ENCODE measurements at places on chromosomes 3 and 15. TPM values are rescaled to one million over a fixed set of nuclear protein-coding genes. Genes with fewer than 3 reads are reported as not detected.

GRCh38 chr15:99466701-99467337 is 99.0 kb upstream of the MEF2A start:
- no peaks in the 10 kb centered on the region for H3K36me3 ChIP-seq
- H3K4me3 ChIP-seq = no peak overlapping the region
- no peaks in the 10 kb centered on the region for H3K27me3 ChIP-seq
- DNase-seq = no peak

Gene DPPA2
- polyA plus RNA-seq = not detected

DNA sequence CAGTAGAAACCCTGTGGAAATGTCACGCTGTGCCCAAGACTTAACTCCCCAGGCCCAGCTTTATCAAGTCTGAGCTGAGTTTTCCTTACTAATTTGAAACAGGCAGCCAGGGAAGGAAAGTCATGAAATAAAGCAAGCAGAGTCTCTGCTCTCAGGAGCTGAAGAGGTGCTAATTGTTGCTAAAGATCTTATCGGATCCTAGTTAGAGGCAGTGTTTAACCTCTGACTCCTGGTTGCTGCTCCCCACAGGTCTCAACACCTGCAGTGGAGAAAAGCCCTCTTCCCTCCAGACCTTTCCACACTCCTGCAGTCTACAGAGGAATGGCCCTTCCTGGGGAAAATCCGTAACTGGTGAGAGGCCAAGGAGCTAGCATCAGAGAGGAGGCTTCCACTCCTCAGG is 628.2 kb downstream of the NTRK3 start:
- H3K27ac ChIP-seq = no peak overlapping the region
- H3K4me3 ChIP-seq = no peak overlapping the region
- no peaks in the 10 kb centered on the region for H3K4me1 ChIP-seq
- no peak for DNase-seq

DNA sequence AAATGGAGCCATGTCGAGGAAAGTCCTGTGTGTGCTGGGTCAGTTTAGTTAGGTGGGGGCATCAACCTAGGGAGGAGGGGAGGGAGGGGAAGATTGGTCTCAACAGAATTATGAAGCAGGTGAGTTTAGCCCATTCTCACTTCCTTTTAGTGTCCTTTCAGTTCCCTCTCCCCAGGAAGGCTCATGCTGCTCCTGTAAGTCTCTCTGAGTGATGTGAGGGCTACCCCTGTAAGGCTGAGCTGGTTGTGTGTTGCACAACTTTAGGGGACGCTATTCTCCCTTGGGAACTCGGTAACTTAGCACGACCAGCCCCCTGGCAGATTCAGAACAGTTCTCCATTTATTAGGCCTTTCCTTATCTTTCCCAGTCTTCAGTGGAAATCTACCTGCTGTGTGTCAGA is 21.2 kb downstream of the IL5RA start:
- H3K27me3 ChIP-seq = no peaks in the 10 kb centered on the region
- no peak overlapping the region for H3K4me3 ChIP-seq
- no peak for DNase-seq
- H3K36me3 ChIP-seq = no peaks in the 10 kb centered on the region

GRCh38 chr3:58116161-58116955 is 94.4 kb downstream of the DNASE1L3 start:
- peaks cover 19% of the 10 kb centered on the region for H3K36me3 ChIP-seq
- H3K4me1 ChIP-seq = peaks cover 34% of the 10 kb centered on the region
- H3K4me3 ChIP-seq = no peak overlapping the region
- no peaks in the 10 kb centered on the region for H3K27me3 ChIP-seq
- no peak overlapping the region for H3K27ac ChIP-seq

DNA sequence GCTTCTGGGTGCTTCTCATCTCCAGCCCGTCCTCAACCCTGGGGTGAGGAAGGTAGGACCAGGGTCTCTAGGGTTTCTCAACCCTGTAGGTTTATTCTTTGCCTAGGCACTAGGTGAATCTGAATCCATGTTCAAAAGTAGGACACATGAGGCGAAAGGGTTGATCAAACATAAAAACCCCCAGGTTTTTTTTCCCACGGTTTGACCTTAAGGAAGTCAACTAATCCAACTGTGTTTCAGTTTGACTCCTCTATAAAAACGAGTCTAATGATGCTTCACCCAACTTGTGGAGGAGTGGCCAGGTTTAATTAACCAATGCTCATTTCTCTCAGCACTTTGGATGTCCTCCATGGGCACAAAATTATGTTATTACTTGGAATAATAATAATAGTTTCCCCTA is 335.9 kb upstream of the ICE2 start:
- H3K27ac ChIP-seq = no peak overlapping the region
- no peaks in the 10 kb centered on the region for H3K27me3 ChIP-seq
- no peak for DNase-seq
- no peak overlapping the region for H3K4me3 ChIP-seq

Gene ZPLD1
- not detected for polyA plus RNA-seq

DNA sequence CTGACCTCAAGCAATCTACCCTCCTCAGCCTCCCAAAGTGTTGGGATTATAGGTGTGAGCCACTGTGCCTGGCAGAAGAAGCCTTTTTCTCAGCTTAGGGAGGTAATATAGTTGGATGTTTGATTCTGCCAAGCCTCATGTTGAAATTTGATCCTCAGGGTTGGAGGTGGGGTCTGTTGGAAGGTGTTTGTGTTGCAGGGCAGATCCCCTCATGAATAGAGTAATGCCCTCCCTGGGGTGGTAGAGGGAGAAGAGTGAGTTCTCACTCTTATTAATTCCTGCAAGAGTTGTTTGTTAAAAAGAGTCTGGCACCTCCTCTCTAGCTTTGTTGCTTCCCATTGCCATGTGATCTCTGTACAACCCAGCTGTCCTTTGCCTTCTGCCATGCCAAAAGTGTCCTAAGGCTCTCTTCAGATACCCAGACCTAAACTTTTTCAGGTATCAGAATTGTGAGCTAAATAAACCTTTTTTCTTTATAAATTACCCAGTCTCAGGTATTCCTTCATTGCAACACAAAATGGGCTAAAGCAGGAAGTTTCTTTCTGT is 16.4 kb downstream of the NECTIN3 start:
- no peaks in the 10 kb centered on the region for H3K27me3 ChIP-seq
- H3K4me3 ChIP-seq = no peak overlapping the region
- no peaks in the 10 kb centered on the region for H3K4me1 ChIP-seq
- no peaks in the 10 kb centered on the region for H3K36me3 ChIP-seq
- DNase-seq = no peak

Gene UBXN7
- polyA plus RNA-seq = 32.6 TPM

DNA sequence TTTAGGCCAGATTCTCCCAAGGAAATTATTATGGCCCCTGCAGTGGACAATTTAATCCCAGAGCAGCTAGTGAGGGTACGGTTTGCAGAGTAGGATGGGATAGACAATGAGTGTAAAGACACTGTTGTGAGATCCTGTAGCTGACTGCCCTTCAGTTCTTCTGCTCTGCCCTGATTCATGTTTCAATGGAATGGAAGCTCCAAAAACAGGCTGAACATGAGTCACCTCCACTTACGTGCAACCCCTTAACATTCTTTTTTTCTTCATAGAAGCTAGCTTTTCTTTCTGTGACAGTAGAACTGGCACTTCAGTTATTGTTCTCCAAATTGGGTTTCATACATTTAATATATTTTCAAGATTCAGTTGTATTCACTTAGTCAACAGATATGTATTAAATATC is 32.1 kb downstream of the CLDN18 start:
- no peaks in the 10 kb centered on the region for H3K27me3 ChIP-seq
- no peak for DNase-seq
- H3K27ac ChIP-seq = no peak overlapping the region
- no peaks in the 10 kb centered on the region for H3K36me3 ChIP-seq

Gene OSBPL10
- polyA plus RNA-seq = 0.12 TPM

Gene TIMP4
- polyA plus RNA-seq = not detected

- no peak overlapping the region for H3K4me3 ChIP-seq
- no peaks in the 10 kb centered on the region for H3K36me3 ChIP-seq
These were observed 312.2 kb upstream of the SLCO3A1 start for GRCh38 chr15:91541286-91541685.

DNA sequence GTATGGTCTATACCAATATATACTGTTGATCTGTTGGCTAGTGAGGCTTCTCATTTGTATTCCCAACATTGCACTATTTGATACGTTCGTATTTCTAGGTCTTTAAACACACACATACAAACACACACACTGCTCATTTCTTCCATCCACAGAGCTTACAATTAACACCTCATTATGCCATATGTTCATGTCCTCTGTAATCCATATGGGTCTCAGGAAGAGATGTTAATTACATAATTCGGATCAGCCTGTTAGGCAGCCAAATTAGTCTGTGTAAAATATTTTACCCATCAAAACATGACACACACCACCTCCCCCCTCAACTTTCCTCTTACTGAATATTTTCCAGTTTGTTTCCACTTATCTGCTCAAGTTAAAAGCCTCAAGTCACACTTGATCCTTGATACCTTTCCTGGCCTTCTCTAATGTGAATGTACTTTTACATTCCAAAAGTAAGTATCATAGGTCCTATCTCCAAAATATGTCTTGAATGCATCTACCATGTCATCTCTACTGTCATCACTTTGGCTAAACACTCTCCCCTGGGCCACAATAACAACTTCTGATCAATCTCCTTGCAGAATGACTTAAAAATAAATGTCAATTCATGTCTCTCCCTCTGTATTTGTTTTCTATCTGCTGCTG is 28.2 kb downstream of the EOGT start:
- peaks cover 12% of the 10 kb centered on the region for H3K36me3 ChIP-seq
- H3K27ac ChIP-seq = no peak overlapping the region
- no peaks in the 10 kb centered on the region for H3K27me3 ChIP-seq
- no peak for DNase-seq
- no peaks in the 10 kb centered on the region for H3K4me1 ChIP-seq

- peak overlapping the region; percentile 20 for H3K27ac ChIP-seq
- no peaks in the 10 kb centered on the region for H3K36me3 ChIP-seq
- peaks cover 90% of the 10 kb centered on the region for H3K4me1 ChIP-seq
- DNase-seq = peak; percentile 93
- H3K27me3 ChIP-seq = no peaks in the 10 kb centered on the region
These were observed 17.7 kb downstream of the CHD2 start for GRCh38 chr15:92917598-92918407.

DNA sequence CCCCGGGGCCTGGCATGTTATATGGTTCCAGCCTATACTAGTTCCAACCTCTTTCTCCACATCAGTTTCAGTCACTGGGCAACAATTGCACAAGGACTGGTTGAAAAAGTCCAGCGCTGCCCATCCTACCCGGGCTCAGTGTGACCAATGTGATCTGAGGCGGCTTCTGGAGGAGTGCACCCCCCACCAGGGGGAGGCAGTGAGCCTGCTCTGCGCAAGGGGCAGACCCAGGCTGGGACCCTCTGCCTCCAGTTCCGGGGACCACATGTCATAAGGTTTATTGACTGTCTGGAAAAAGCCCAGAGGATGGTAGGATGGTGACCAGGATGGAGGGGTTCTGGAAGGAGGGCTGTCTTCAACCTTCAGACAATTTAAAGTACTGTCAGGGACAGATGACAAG is 25.6 kb upstream of the NR2E3 start:
- no peak overlapping the region for H3K27ac ChIP-seq
- no peaks in the 10 kb centered on the region for H3K4me1 ChIP-seq
- no peaks in the 10 kb centered on the region for H3K36me3 ChIP-seq
- no peaks in the 10 kb centered on the region for H3K27me3 ChIP-seq
- DNase-seq = no peak
- no peak overlapping the region for H3K4me3 ChIP-seq

DNA sequence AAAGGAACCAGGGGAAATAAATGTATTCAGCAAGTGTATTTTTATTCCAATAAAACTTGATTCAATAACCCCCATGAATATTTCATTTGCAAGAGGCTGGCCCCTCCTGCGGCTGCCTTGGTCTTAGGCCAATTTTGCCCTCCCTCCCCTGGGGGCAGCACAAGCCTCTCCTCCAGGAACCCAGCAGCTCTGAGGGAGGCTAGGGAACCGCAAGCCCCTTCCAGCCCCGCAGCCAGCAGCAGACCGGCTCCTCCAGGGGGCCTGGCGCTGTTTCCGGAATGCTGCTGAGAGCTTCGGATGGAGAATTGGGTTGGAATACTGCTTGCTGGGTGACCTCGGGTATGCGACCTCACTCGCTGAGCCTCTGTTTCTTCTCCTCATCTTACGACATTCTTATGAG is 150.1 kb downstream of the RAB11A start:
- no peak for DNase-seq
- H3K4me1 ChIP-seq = no peaks in the 10 kb centered on the region
- no peaks in the 10 kb centered on the region for H3K27me3 ChIP-seq
- no peak overlapping the region for H3K4me3 ChIP-seq

DNA sequence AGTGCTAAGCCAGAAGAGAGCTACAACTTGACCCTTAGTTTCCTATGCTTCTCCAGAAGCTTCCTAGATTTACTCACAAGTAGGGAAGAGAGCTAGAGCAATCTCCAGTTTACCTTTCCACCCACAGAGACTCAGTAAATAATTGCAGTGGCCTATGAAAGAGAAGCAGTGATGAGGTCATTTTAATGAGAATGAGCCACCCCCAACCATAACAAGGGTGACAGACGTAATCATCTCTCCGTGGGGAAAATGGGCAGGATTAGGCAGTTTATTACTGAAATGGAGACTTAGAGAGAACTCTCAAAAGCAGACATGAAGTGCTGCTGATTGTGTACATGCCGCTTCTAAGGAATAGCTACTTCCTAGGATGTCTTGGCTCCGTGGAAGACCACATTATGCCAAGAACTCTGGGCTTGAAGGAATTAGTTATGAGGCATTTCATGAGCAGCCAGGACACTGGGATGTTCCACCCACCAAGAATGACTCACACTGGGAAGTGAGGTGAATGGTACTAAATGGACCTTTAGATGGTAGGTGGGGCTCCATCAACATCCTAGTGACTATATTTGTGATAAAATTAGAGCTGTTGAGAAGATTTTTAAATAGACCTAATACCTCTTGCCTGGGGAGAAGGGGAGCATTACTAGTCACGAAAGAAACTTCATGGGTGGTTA is 160.9 kb downstream of the EDEM1 start:
- DNase-seq = no peak
- no peaks in the 10 kb centered on the region for H3K36me3 ChIP-seq
- no peaks in the 10 kb centered on the region for H3K27me3 ChIP-seq
- H3K27ac ChIP-seq = no peak overlapping the region
- H3K4me3 ChIP-seq = no peak overlapping the region

Gene ZIC4
- polyA plus RNA-seq = not detected

GRCh38 chr15:50259276-50259675 is 6.2 kb downstream of the HDC start:
- H3K36me3 ChIP-seq = no peaks in the 10 kb centered on the region
- H3K27ac ChIP-seq = peak overlapping the region; percentile 68
- H3K4me3 ChIP-seq = no peak overlapping the region
- peaks cover 25% of the 10 kb centered on the region for H3K4me1 ChIP-seq
- H3K27me3 ChIP-seq = no peaks in the 10 kb centered on the region
- no peak for DNase-seq

DNA sequence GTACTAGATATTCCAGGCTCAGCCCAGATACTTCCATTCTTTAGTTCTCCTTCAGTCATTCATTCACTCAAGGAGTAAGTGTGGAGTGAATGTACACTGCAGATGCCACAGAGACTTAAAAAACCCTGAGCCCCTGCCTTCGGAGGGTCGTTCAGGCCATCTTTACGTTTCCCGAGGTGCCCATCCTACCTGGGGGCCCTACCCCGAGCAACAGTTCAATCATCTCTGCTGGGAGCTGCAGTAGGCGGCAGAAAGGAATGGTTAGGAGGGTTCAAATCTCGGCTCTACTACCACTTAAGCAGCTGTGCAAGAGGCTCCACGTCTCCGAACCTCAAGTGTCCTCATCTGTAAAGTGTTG is 613 bp downstream of the SEC13 start:
- DNase-seq = no peak
- peak overlapping the region; percentile 94 for H3K4me3 ChIP-seq
- no peaks in the 10 kb centered on the region for H3K27me3 ChIP-seq
- peaks cover 23% of the 10 kb centered on the region for H3K4me1 ChIP-seq
